ENCODE measurements at places on chromosomes 3 and 15.

DNA sequence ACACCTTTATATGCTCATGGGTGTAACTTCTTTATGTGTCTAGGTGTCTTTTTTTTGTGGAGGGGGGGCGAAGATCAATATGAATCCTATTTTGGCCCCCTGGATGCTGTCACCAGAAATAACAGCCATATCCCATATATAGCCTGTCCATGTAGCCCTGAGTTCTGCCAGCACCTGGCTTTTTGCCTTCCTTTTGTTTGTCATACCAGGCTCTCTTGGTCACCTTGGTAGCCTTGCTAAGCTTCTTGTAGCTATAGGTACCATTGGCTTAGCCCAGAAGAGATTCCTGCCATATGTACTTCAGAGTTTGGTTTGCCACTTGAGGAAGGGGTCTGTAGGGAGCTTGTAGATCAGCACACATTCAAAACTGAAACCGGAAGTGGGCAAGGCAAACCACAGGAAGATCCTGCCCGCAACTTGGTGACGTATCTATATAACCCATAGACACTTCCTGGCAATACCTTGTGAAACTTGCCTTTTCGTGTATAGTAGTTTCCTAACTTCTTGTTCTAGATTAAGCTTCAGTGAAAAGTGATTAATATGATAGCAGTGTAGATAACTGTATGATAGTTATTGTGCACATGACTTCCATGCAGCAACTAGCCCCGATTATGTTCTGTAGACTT, 11.9 kb downstream of the RASA2 start:
- DNase-seq = peak; percentile 89

GRCh38 chr3:71721651-71722157, 3.5 kb downstream of the EIF4E3 start:
- no peak for DNase-seq

GRCh38 chr15:49831206-49831965, 210.5 kb downstream of the DTWD1 start:
- DNase-seq = peak; percentile 19

DNA sequence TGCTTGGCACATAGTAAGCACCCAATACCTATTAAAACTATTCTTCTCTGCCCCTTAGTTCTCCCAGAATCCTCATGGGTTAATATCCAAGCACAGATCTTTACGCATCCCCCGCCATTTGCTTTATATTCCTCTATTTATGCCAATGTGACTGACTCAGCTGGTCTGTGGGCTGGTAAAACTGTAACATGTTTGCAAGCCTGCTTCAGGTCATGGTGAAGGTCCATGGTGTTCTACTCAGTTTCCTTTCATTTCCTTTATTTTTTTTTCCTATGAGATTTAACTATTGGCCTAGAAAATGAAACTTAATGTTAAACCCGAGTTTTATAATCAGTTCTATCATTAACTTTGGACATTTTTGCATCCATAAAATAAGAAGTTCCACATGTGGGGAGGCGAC, 47.0 kb downstream of the FRMD4B start:
- no peak for DNase-seq

DNA sequence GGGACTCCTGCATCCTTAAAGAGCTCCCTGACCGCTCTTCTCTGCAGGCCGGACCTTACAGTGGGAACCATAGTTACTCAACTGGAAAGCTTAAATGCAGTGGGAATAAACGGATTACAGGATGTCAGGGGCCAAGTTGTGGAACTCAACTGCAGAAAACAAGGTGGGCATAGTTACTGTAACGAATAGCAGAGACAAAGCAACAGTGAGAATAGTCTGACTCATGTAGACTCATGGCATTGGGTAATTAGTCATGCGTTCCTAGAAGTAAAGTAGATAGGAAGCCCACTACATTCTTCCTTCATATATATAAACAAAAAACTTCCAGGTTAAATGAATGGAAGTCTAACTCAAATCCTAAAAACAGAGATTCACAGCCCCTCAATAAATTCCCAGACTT, 95.5 kb upstream of the CHRNA7 start:
- DNase-seq = no peak

- DNase-seq = peak; percentile 66
Measured at GRCh38 chr3:151290673-151291072, 12.3 kb upstream of the P2RY14 start.
